ENCODE measurements at places on chromosomes 1 and 21.
A peak's percentile ranks its signal among the peaks of the same experiment; 100 is the strongest.

DNA sequence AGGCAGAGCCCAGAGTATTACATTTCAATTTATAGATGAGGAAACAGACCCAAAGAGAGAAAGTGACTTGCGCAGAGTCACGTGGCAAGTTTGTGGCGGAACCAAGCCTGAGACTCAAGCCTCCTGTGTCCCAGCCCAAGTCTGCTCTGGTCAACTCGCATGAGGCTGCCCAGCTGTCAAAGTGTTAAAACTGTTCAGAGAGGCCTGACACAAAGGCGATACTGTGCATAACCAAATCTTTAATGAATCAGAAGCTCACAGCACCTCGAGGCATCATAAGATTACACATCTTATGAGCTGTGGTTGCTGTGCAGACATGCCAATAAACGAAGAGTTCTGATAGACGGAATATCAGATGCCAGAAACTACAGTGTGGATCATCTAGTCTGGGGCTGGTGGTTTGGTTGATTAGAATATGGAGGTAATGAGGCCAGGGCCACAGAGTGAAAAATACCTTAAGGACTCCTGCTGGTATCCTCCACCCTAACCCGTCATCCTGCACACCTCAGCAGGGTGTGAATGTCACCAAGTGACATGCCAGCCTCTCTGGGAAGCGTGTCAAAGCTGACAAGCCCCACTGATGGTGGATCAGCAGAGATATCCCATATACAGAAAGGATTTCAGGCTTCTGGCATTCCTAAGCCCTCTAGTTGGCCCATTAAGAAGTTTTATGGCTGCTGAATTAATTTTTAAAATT is 42.2 kb downstream of the TNNT2 start:
- DNase-seq: no peak

GRCh38 chr1:179955287-179955680 is 674 bp downstream of the CEP350 start:
- DNase-seq: no peak

- peak; percentile 33 for DNase-seq
Measured at GRCh38 chr1:103180660-103181059, 72.3 kb upstream of the COL11A1 start.

DNA sequence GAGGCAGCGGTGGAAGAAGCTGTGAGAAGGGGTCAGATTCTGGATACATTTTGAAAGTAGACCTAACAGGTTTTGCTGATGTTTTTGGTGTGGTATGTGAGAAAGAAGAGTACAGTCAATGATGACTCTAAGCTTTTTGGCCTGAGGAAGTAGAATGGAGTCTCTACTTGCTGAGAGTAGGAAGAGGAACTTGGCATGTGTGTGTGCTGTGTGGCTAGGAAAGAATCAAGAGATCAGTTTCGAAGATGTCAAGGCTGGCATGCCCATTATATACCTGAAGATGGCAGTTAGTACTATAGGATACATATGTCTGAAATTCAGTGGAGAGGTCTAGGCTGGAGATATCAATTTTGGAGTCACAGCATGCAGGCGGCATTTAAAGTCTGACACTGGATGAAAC is 64.4 kb downstream of the MAB21L3 start:
- no peak for DNase-seq

DNA sequence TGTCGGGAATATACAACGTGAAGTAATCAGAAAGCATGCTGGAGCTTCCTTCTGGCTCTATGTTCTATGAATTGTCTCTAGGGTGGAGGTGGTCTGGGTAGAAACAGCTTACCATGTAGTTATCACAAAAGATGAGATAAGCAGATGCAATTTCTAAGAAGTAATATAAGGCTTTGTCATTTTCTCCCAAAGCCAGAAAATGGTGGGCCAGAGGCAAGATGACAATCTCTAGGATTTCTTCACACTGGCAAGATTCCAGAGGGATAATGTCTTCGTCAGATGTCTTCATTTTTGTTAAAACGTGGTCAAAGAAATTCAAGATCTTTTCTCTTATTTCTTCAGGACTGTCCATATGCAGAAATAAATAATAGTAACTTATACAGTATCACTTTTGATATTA is 77.7 kb downstream of the ADCY10 start:
- DNase-seq: no peak

GRCh38 chr1:173628888-173629287 is 6.2 kb upstream of the TEX50 start:
- DNase-seq: no peak

DNA sequence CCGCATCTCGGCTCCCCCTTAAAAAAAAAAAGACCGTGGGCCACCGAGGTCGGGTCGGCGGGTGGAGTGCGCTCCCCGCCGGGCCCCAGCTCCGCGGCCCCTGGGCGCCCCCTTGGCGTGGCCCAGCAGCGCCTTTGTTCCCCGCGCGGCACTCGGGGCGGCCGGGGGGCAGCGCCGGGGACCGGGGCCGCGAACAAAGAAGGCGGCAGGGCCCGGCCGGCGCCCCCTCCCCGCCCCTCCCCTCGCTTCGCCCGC is 571 bp downstream of the MARCKSL1 start:
- DNase-seq: no peak

DNA sequence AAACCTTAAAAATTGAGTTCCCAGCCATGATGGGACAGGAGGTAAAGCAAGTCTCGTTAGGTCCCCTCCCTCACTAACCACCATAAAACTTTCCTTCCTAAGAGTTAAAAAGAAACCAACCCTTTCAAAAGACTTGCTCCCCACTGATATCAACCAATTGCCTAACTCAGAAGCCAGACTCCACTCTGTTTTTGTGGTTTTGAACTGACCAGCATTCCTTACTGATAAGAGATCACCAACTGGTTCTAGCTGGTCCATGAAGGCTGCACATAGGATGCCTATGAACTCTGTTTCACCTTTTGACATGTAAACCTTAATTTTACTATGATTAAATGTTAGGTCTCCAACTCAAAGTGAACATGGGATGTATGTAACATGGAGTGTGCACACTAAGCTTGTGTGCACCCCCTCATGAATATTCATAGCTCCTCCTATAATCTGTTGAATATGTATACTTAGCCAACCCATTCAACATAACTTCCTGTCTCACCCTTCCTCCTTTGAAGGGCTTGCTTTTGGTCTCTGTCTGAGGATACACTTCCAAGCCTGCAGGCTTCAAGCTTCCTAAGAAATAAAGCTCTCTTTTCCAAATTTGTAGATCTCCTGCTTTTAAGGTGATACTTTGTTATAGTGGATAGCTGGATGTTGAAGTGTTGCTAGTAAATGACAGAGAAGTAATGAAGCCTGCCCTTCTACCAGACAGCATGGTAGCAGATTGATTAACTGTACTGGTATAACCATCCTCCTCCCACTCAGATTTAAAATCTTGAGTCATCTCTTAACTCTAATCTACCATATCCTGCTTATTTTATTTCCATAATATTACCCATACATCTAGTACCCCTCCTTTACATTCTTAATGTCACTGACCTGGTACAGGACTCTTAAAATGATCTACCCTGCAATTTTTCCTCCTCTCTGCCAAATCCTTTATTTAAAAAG is 95.6 kb downstream of the ZNF644 start:
- peak; percentile 34 for DNase-seq

DNA sequence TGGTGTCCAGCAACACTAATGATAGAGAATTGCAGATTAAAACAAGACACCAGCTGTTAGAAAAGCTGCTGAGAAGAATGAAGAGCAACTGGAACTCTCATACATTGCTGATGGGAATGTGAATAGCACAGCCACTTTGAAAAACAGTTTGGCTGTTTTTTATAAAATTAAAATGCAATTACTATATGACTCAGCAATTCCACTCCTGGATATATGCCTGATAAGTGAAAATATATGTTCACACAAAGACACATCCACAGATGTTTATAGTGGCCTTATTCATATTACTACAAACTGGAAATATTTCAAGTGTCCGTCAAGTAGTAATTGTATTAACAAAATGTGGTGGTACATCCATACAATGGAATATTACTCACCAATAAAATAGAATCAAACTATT is 99.7 kb upstream of the HAO2 start:
- no peak for DNase-seq

DNA sequence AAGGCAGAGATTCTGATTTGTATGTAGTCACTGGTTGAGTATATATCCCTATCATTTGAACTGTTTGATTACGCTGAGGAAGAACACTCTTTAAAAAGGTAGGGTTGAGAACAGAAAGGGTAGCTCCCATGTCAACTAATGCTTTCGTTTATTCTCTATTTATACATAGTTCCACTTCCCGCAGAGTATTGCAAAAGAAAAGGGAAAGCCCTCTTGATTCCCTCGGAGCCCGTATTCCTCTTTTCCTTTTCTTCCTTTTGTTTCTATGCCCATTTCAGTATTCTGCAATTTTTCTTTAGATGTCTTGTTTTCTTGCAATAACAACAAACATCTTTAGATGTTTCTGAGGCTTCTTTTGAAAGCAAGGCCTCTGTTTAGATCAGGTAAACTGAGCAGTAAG is 78.2 kb downstream of the DNTTIP2 start:
- no peak for DNase-seq

DNA sequence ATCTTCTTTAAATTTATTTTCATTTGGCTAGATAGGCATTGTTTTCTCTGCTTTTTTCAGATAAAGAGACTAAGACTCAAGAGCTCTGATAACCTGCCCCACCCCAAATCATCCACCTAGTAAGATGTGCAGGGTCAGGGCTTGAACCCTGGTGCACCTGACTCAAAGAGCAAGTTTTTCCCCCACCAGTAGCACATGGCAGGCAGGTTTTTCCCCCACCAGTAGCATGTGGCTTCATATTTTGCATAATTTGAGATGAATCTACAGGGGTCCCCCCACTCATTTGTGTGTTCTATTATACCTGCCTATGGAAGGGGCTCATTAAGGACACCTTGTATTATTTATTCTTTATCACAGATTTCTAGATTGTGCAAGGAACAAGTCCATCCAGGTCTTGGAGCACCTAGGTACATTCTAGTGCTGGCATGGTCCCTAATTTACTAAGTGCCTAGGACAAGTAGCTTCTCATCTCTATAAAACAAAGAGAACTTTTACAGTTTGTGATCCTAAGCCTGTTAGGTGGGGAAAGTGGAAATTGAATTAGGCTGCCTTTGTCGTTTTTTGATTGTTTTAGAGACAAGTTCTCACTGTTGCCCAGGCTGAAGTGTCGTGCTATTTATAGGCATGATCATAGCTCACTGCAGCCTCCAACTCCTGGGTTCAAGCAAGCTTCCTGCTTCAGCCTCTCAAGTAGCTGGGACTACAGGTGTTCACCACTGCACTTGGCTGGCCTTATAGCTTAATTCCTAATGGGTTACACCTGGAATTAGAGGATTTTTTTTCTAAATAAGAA is 13.2 kb upstream of the CTSE start:
- DNase-seq: no peak
